Left cardiac atrium (tissue), 4 donors: ENCODE measurements at places on chromosomes 7 and 10.

DNA sequence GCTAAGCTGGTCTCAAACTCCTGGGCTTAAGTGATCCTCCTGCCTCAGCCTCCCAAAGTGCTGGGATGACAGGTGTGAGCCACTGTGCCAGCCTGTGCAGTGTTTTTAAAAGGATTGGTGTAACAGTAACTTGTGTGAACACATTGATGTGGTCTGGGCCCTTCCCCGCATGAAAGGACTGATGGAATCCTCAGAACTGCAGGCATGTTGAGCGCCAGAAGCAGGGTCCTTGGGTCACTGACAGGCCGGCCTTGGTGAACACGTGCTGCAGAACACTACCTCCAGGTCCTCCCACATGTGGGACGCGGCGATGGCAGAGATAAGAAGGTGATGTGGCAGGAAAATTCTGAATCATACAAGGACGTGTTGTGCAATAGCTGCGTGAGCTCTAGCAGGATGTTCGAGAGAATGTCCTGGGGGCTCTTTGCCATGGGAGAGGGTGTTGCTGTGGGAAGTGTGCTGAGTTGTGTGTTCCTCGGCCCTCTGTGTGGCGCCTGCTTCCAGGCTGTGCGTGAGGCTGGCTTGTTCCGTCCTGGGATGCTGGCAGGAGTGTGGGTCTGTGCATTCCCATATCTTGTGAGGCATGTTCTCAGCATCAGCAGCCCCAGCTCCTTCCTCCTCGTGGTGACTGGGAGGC lies 68.2 kb downstream of the DNAJB6 start:
- peak; percentile 64 for DNase-seq

GRCh38 chr7:12607134-12607533 lies 36.6 kb downstream of the SCIN start:
- DNase-seq = no peak

DNA sequence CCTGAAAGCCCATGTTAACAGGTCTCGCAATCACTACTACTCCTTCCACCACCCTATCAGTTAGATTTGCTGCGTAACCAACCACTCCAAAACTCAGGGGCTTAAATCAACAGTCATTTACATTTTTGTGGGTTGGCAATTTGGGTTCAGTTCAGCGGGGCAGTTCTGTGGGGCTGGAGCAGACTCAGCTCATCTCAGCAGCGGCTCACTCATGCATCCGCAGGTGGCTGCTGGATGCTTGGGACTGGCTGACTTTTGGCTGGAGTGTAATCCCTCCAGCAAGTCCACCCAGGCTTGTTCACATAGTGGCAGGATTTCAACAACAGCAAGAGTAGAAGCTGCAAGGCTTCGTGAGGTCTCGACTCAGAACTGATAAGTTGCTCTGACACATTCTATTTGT lies 79.2 kb downstream of the NEUROD6 start:
- DNase-seq = no peak

GRCh38 chr7:1105189-1105588 lies 17.3 kb downstream of the GPER1 start:
- no peak for DNase-seq
